CD8-positive, alpha-beta T cell (primary cell): ENCODE measurements at places on chromosomes 5 and 9.

- DNase-seq = no peak
These were observed 57.4 kb downstream of the CFAP95 start for GRCh38 chr9:69877852-69878514.

GRCh38 chr5:15376803-15377202 is 123.2 kb upstream of the FBXL7 start:
- DNase-seq = no peak

DNA sequence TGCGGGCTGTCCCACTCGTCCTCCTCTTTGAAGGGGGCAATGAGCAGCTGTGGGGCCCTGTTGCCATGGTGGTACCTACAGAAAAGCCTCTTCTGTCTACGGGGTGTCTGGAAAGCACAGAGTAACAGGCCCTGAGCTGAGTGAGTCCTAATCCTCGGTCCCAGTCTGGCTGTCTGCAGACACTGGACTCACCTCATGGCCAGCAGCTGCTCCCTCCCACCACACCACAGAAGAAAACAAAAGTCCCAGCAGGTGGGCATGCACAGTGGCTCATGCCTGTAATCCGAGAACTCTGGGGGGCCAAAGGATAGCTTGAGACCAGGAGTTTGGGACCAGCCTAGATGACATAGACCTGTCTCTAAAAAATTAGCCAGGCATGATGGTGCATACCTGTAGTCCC is 19.9 kb downstream of the P4HA2 start:
- no peak for DNase-seq

DNA sequence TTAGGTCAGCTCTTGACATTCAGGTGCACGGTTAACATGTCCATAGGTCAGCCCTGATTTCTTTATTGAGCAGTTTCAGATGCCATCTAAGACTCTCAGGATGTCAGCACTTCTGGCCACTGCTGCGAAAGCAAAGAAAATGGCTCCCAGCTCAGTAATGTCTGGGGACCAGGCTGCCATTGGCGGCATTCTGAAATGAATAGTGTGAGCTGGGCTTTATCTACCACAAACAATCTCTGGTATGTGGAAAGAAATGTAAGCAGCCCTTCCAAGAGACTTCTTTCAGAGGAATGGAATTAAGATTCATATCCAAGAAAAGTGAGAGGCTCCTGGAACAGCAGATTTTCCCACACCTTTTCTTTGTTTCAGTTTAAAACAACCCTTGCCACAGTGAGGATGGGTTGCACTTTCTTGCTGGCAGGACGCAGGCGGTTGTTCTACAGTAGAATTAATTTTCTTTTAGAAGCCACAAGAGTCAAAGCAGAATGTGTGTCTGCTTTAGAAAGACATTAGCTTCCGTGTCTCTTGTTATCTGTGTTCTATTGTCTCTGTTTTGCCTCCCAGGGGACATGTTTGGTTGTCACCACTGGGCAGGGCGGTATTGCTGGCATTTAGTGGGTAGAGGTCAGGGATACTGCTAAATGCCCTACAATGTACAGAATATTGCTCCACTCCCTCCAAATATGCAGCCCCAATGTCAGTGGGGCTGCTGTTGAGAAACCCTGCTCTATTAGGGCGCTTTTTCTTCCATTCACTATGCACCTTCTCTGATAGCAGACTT is 149.9 kb upstream of the ANKH start:
- DNase-seq = no peak

DNA sequence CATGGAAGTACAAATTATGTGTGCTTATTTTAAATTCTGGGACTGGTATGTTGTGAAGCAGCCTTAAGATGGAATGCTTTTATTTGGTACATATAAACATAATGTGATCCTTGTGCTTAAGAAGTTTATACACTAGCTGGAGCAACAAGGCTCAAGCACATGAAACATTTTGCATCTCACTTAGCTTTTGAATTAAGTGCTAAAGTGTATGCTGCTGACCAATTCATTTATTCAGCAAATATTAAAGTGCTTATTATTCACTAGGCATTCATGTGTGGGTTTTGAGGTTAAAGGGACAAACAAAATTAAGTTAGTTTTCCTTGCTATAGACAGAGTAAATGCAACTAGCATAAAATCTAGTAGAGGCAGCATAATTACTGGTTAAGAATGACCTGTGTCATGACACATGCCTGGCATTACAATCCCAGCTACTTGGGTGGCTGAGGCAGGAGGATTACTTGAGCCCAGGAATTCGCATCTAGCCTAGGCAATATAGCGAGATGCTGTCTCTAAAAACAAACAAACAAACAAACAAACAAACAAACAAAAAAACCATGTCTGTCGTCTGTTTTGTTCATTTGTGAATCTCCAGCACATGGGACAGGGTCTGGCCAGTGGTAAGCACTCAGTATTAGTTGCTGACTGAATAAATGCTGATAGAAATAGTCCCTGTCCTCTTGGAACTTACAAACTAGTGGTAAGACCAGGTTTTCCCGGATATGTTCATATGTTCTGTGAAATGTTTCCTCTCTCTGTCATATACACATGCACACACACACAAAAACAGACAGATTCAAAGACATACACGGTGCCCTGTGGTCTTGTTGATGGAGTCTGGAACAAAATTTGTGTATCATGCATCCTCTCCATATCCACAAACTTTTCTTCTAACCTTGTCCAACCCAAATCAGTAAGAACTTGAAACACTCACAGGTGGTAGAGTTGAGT is 41.9 kb upstream of the TNFAIP8 start:
- no peak for DNase-seq
